ENCODE measurements at places on chromosomes 5 and 9.
A peak's percentile ranks its signal among the peaks of the same experiment; 100 is the strongest.

GRCh38 chr9:134475011-134475790 lies 148.9 kb downstream of the RXRA start:
- H3K27me3 ChIP-seq: no peaks in the 10 kb centered on the region
- H3K27ac ChIP-seq: peak overlapping the region; percentile 45
- no peak overlapping the region for H3K4me3 ChIP-seq
- no peaks in the 10 kb centered on the region for H3K4me1 ChIP-seq
- no peaks in the 10 kb centered on the region for H3K36me3 ChIP-seq

GRCh38 chr9:134612309-134612708 lies 29.3 kb upstream of the COL5A1 start:
- DNase-seq: no peak
- H3K4me3 ChIP-seq: no peak overlapping the region
- H3K4me1 ChIP-seq: no peaks in the 10 kb centered on the region
- no peaks in the 10 kb centered on the region for H3K27me3 ChIP-seq
- H3K36me3 ChIP-seq: no peaks in the 10 kb centered on the region

GRCh38 chr5:16929831-16930230 lies 6.3 kb downstream of the MYO10 start:
- no peaks in the 10 kb centered on the region for H3K27me3 ChIP-seq
- no peaks in the 10 kb centered on the region for H3K4me1 ChIP-seq
- H3K4me3 ChIP-seq: no peak overlapping the region
- no peak overlapping the region for H3K27ac ChIP-seq

DNA sequence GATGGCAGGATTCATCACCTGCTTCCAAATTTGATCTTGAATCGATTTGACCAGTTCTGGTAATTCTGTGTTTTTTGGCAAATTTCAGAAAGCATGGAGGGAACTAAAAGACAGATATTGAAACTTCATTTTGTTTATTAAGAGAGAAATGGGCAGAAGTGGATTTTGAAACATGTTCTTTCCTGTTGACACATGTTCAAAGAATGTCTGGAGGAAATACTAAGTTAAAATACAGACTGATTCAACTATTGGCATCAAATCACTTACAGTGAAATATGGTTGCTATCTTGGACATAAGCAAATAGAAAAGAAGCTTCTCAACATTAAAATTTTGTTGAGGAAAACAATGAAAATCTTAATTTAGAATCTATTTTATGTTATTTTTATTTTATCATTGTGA lies 19.3 kb upstream of the GZMK start:
- no peaks in the 10 kb centered on the region for H3K4me1 ChIP-seq
- no peak overlapping the region for H3K27ac ChIP-seq
- no peak overlapping the region for H3K4me3 ChIP-seq

DNA sequence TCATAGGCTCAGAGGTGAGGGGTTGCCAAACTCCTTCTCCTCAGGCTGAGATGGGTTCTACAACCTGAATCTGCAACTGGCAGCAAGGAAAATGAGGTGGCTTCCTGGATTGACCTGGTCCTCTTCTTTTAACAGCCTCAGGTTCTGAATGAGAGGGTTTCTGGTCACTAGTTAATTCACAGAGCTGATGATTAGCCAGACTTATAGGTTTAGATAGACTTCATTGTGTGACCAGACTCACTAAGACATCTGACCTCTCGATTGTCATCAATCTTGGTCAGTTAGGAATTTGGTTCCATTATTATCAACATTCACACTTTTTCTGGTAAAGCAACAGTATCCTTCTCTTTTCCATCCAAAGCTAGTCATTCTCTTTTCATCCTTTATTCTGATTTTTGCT lies 257.9 kb downstream of the PAPPA start:
- H3K27ac ChIP-seq: no peak overlapping the region
- H3K4me1 ChIP-seq: no peaks in the 10 kb centered on the region
- no peak for DNase-seq
- H3K4me3 ChIP-seq: no peak overlapping the region
- no peaks in the 10 kb centered on the region for H3K27me3 ChIP-seq

GRCh38 chr5:53507013-53507412 lies 26.6 kb downstream of the FST start:
- H3K27ac ChIP-seq: no peak overlapping the region
- H3K4me1 ChIP-seq: no peaks in the 10 kb centered on the region
- H3K36me3 ChIP-seq: no peaks in the 10 kb centered on the region
- no peak for DNase-seq
- H3K4me3 ChIP-seq: no peak overlapping the region
- H3K27me3 ChIP-seq: no peaks in the 10 kb centered on the region

Measured in aorta (tissue), 5 donors.